ENCODE measurements at places on chromosomes 4 and X.

GRCh38 chrX:55668084-55668483 lies 44.9 kb downstream of the FOXR2 start:
- ATAC-seq = no peak

DNA sequence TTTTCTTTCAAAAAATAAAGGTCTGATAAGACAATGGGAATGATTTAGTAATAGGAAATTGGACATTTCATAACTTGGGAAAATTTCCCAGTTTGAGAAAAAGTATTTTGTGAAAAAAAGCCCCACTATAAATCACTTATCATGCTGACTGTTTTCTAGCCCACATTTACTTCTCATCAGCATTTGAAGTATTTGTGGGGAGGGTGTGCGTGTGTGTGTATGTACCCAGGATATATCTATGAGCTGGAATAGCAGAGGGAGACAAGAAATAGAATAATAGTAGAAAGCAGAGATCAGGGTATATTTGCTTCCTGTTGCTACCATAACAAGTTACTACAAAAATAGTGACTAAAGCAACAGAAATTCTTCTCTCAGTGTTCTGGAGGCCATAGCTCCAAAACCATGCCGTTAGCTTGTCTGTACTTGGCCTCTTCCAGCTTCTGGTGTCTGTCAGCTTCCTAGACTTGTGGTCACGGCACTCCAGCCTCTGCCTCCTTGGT lies 139.8 kb downstream of the PTTG2 start:
- peak; percentile 29 for ATAC-seq

- ATAC-seq = no peak
Measured at GRCh38 chr4:24613502-24613901, 29.1 kb upstream of the DHX15 start.

DNA sequence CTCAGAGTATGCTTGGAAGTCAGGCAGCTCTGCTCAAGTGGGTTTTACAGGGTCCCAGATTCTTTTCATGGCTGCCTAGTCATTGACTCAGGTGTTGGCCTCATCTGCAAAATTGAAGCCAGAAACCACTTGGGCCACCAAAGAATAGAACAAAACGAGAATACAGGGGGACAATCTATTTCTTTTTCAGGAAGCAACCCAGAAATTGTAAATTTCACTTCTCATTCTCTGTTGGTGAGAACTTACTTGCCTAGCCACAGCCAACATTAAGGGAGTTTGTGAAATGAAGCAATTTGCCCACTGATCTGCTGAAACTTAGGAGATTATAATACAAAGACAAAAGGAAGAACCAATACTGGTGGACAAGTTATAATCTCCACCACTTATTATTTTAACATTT lies 8.6 kb upstream of the TKTL2 start:
- no peak for ATAC-seq

DNA sequence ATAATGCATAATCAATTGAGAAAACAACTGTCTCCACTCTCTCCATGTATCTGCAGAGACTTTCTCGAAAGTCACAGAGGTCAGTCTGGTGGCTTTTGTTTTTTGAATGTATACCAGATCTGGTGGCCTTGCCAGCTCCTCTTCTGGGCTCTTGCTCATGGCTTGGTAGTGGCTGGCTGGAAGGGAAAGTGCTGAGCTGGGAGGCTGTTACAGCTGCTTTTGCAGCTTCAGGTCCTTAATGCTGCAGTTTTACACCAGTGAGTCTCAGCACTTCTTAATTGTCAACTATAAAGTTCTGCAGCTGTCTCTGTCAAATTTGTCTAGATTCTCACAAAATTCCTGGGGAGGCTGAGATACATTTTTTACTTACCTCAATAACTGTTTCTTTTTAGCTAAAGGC lies 390.0 kb downstream of the GRXCR1 start:
- ATAC-seq = no peak

DNA sequence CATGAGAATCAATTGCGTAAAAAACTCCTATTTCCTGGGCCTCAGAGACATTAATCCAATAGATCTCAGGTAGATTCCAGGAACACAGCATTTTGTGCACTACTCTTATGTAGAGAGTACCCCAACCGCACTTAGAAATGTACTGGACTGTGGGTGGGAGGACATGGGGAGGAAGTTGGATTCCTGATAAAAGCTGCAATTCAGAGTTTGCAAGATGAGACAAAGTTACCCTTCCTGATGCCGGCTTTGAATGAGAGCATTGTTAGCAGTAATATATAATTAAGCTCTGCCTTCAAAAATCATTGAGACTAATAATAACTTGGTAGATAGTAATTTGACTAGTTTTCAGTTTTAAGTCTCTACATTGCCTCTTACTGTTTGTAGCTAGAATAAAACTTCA lies 323.3 kb upstream of the GALNT7 start:
- ATAC-seq = no peak

GRCh38 chrX:9885150-9885549 lies 82.0 kb upstream of the CLDN34 start:
- ATAC-seq = peak; percentile 74

DNA sequence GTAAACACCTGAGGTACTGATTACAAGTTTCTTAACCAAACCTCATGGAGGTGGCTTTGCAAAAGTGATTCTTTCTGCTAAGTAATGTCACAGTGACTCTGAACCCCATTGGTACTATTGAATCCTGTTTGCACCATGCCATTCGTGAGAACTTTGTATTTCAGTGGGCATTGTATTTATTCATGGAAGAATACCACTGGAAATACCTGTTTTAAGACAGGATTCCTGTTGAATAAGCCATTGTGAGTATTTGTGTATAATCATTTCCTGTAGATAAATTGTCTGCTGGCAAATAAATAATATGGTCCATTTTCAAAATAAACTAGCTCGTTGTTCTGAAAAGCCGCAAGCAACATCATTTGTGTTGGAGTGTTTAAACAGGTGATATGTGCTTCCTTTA lies 136.4 kb upstream of the GUCY1A1 start:
- no peak for ATAC-seq

DNA sequence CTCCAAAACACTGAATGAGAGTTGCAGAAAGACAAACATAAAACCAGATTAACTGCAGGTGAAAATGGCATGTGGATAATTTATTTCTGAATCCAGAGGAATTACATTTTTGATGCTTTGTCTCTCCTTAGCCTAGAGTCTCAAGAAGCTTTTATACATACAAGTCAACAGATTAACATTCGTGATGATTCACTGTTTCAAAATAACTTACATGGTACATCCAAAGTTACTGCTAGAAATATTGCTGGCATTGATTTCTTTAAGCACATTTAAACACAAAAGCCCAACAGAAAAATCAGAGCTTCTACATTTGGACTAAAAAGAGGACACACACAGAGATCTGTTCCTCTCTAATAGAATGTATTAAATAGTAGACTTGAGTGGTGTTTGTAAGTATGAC lies 105.6 kb downstream of the AMELX start:
- ATAC-seq = peak; percentile 31

DNA sequence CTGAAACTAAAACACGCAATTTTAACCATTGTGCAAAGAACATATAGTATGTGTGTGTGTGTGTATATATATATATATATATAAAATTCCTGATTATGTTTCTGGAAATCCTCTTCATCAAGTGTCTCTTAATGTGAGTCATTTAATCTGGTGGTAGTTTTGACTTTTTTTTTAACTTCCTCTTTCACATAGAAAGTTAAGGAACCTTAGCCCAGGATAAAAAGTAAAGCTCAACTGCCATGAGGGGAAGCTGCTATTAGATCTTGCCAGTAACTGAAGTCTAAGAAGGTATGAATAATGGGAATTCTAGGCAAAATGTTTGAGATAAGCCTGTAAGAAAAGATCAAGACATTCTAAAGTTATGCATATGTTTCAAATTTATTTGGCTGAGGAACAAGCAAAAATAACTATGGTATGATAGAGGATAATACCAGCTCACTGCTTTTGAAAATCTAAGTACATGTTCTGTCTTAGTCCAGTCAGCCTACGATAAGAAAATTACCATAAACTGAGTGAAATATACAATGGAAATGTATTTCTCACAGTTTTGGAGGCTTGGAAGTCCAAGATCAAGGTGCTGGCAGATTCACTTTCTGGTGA lies 757.0 kb downstream of the TRAM1L1 start:
- ATAC-seq = no peak

- ATAC-seq = no peak
Measured at GRCh38 chr4:181784881-181785280, 458.3 kb upstream of the TENM3 start.

- no peak for ATAC-seq
Measured at GRCh38 chrX:633043-633984, 2.7 kb downstream of the SHOX start.

GRCh38 chrX:153765138-153766079 lies 1.4 kb downstream of the PLXNB3 start:
- ATAC-seq = no peak

GRCh38 chr4:176676901-176677300 lies 115.8 kb downstream of the VEGFC start:
- ATAC-seq = no peak

- peak; percentile 28 for ATAC-seq
Measured at GRCh38 chr4:112515198-112516065, 548 bp downstream of the NEUROG2 start.

DNA sequence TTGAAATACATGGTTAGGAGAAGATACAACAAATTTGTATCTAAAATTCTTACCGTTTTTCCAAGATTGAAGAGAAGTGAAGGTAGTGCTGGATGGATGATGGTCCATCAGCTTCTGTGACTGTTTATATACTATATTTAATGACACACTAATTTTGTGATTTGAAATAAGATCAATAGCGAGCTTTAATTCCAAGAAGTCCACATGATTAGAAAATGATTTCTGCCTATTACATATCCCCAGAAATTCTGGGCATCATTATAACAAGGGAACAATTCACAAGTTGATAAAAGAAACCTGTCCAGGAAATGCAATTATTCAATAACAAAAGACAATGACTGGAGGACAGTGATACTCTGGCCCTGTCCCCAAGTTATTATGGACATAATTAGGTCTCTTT lies at the start of gene CSN2:
CSN2 (minus strand) TSS at position 101 of the 400 bp plus-strand sequence. CDS start 4,733 bp downstream, outside the sequence.
- ATAC-seq = no peak

- peak; percentile 41 for ATAC-seq
Measured at GRCh38 chr4:152536545-152537182, 772 bp upstream of the FBXW7 start.

GRCh38 chr4:38046727-38047489 lies 86.7 kb downstream of the PTTG2 start:
- peak; percentile 67 for ATAC-seq

Measured in motor neuron (in vitro differentiated cells).